ENCODE measurements at places on chromosomes 5 and 9. TPM values are rescaled to one million over a fixed set of nuclear protein-coding genes. Genes with fewer than 3 reads are reported as not detected.
A peak's percentile ranks its signal among the peaks of the same experiment; 100 is the strongest.

- peak overlapping the region; percentile 8 for H3K4me3 ChIP-seq
- no peaks in the 10 kb centered on the region for H3K36me3 ChIP-seq
- peak overlapping the region; percentile 75 for H3K27ac ChIP-seq
- peaks cover 30% of the 10 kb centered on the region for H3K27me3 ChIP-seq
- DNase-seq = peak; percentile 12
These were observed 133.1 kb downstream of the GABBR2 start for GRCh38 chr9:98575379-98576346.

DNA sequence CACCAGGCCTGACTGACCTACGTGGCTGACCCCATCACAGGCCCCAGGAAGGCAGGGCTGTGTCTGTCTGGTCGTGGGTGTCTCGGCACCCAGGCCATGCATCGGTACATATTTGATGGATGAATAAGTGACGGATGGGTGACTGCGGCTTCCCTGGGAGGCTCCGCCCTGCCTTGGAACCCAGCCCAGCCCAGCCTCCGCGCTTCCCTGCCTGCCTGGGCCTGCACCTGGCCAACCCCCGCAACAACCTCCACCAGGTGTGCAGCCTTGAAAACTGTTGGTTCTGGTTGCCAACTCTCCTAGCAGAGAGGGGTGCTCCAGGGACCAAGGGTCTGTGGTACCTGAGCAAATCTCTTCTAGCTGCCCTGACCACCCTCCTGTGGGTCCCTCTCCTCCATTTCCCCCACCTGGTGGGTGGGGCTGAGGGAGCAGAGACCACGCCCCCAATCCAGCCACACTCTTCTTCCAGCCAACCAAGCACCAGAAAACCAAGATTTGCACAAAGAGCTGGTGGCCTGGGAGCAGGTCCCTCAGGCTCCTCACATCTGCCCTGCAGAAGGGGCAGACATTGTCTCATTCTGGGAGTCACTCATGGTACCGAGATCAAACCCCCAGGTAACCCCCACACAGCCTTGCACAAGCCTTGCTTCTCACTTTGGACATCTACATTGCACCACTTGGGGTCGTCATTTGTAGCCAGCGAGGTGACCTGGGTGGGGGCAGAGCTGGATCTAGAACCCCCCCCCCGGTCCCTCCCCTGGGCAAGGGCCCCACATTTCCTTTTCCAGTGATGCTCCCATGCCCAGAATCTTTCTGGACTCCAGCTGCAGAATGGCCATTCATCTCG lies 100.6 kb upstream of the IER5L start:
- H3K4me1 ChIP-seq = no peaks in the 10 kb centered on the region
- DNase-seq = no peak
- peaks cover 28% of the 10 kb centered on the region for H3K27me3 ChIP-seq

CBY3 gene
- 0.66 TPM for total RNA-seq

GRCh38 chr5:92561411-92561959 lies 1019.5 kb downstream of the NR2F1-AS1 start:
- no peaks in the 10 kb centered on the region for H3K36me3 ChIP-seq
- no peaks in the 10 kb centered on the region for H3K27me3 ChIP-seq
- no peak overlapping the region for H3K4me3 ChIP-seq
- no peaks in the 10 kb centered on the region for H3K4me1 ChIP-seq

DNA sequence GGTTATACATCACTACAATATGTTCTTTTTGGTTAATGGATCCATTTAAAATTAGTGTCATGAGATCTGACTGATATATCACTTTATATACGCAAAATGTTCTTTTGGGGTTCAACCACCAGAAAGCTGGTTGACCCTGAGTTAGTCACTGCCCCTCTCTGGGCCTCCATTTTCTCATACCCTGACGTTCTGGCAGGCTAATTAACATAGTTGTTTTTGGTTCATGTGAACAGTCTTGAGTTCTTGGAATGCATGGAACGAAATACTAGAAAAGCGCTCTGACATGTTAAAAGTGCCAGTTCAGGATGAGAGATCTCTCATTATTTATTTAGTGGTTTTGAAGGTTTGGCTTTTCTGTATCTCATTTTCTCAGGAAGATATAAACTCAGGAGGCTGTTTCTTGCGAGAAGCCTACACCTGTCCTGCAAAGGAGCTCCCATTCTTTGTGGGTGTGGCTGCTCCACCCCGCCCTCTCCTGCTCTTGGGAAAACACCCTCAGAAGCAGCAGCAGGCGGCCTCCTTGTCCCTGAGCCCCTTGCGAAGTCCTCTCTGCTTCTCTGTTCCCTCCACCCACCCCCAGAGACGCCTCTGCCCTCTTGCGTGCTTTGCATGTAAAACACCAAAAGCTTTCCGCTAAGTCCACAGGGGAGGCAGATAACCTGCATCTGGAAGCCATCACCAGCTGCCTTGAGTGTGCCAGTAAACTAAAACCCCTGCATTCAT lies 302.4 kb upstream of the PANK3 start:
- H3K4me3 ChIP-seq = no peak overlapping the region
- peaks cover 3% of the 10 kb centered on the region for H3K27me3 ChIP-seq
- H3K36me3 ChIP-seq = no peaks in the 10 kb centered on the region
- no peak overlapping the region for H3K27ac ChIP-seq

- H3K27me3 ChIP-seq = peaks cover 2% of the 10 kb centered on the region
- no peak overlapping the region for H3K27ac ChIP-seq
- no peak for DNase-seq
- no peaks in the 10 kb centered on the region for H3K36me3 ChIP-seq
- no peak overlapping the region for H3K4me3 ChIP-seq
These were observed 69.9 kb downstream of the C9orf57 start for GRCh38 chr9:71990466-71990865.

DNA sequence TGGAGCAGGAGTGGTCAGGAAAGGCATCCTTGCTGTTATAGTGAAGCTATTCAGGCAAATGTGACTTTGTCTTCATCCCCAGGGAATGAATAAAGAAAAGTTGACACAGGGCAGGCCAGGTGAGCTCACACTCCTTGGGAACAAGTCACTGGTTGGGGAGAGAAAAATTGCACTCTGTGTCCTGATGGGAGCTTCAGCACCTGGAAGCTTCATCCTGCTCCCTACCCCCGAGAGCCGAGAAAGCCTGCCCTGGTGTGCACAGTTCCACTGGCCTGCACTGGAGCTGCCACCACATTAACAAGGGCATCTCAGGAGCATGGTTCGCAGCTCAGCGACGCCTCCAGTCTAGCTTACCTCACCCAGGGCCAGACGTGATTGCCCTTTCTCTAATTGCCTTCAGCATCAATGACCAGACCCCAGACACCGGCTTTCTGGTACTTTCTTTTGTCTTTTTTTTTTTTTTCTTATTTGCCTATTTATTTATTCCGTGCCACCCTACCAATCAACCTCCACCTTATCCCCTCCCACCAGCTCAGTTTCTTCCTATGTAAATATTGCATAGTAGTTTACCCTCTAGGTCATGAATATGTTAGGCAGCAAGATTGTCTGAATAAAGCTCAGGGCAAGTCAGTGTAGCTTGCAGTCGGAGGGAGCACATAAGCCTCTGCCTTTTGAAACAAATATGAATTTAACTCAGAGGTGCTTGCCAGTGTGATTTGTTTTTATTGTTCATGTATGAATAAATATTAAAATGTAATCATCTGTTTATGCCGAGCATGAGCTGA lies 87.4 kb downstream of the DOCK2 start:
- H3K36me3 ChIP-seq = peaks cover 69% of the 10 kb centered on the region
- H3K27ac ChIP-seq = no peak overlapping the region
- H3K4me1 ChIP-seq = peaks cover 19% of the 10 kb centered on the region
- no peak overlapping the region for H3K4me3 ChIP-seq
- no peak for DNase-seq

GRCh38 chr9:134889386-134890154 lies 9.0 kb downstream of the FCN2 start:
- H3K36me3 ChIP-seq = no peaks in the 10 kb centered on the region
- no peak overlapping the region for H3K27ac ChIP-seq
- no peaks in the 10 kb centered on the region for H3K4me1 ChIP-seq
- DNase-seq = no peak

CAMK2A gene
- total RNA-seq = not detected

GRCh38 chr9:97570899-97571298 lies 62.3 kb downstream of the TSTD2 start:
- no peaks in the 10 kb centered on the region for H3K27me3 ChIP-seq
- peaks cover 14% of the 10 kb centered on the region for H3K4me1 ChIP-seq
- H3K36me3 ChIP-seq = peaks cover 2% of the 10 kb centered on the region
- DNase-seq = no peak

- no peak for DNase-seq
- no peak overlapping the region for H3K4me3 ChIP-seq
- peaks cover 17% of the 10 kb centered on the region for H3K27me3 ChIP-seq
- H3K27ac ChIP-seq = peak overlapping the region; percentile 69
- peaks cover 16% of the 10 kb centered on the region for H3K4me1 ChIP-seq
These were observed 31.7 kb upstream of the AFAP1L1 start for GRCh38 chr5:149239917-149240316.

LRRTM2 gene
- total RNA-seq = 0.12 TPM

- peaks cover 2% of the 10 kb centered on the region for H3K27me3 ChIP-seq
- no peak overlapping the region for H3K4me3 ChIP-seq
- no peak overlapping the region for H3K27ac ChIP-seq
- no peak for DNase-seq
- H3K4me1 ChIP-seq = peaks cover 5% of the 10 kb centered on the region
- H3K36me3 ChIP-seq = no peaks in the 10 kb centered on the region
These were observed 25.9 kb downstream of the ZDHHC11B start for GRCh38 chr5:758698-759053.

WNK2 gene
- 2.2 TPM for total RNA-seq

GRCh38 chr9:5478206-5478605 lies 27.9 kb downstream of the CD274 start:
- DNase-seq = no peak
- peaks cover 19% of the 10 kb centered on the region for H3K4me1 ChIP-seq
- no peak overlapping the region for H3K27ac ChIP-seq
- peaks cover 16% of the 10 kb centered on the region for H3K36me3 ChIP-seq
- no peak overlapping the region for H3K4me3 ChIP-seq

GRCh38 chr9:92714787-92715487 lies 45.0 kb upstream of the IPPK start:
- H3K4me3 ChIP-seq = no peak overlapping the region
- H3K27ac ChIP-seq = no peak overlapping the region
- DNase-seq = no peak
- peaks cover 34% of the 10 kb centered on the region for H3K36me3 ChIP-seq

GRCh38 chr9:136052991-136053756 lies 41.9 kb downstream of the NACC2 start:
- no peak overlapping the region for H3K4me3 ChIP-seq
- H3K36me3 ChIP-seq = no peaks in the 10 kb centered on the region
- H3K27me3 ChIP-seq = peaks cover 12% of the 10 kb centered on the region
- no peaks in the 10 kb centered on the region for H3K4me1 ChIP-seq

- no peaks in the 10 kb centered on the region for H3K36me3 ChIP-seq
- DNase-seq = no peak
- no peaks in the 10 kb centered on the region for H3K27me3 ChIP-seq
- no peak overlapping the region for H3K4me3 ChIP-seq
- H3K27ac ChIP-seq = no peak overlapping the region
These were observed 73.5 kb upstream of the COL5A1 start for GRCh38 chr9:134568116-134568515.

DNA sequence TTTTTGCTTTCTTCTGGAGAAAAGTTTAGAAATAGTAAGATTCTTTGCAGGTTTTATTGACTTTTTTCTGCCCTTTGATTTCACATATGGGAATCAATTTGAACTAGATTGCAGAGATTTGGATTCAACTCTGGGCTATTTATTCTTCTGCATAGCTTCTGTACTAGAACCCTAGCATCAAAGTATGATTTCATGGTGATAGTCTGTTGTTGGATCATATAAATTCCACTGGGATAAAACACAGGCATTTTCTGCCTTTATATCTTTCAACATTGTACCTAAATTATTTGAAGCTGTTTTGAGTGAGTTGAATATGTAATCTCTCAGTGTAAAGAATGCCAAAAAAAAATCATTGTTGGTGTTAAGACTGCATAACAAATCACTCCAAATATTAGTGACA lies 458.4 kb upstream of the MPDZ start:
- H3K4me3 ChIP-seq = no peak overlapping the region
- H3K36me3 ChIP-seq = no peaks in the 10 kb centered on the region
- H3K27me3 ChIP-seq = no peaks in the 10 kb centered on the region

GRCh38 chr5:121630402-121630801 lies 221.3 kb upstream of the FTMT start:
- DNase-seq = no peak
- no peaks in the 10 kb centered on the region for H3K36me3 ChIP-seq
- H3K27ac ChIP-seq = no peak overlapping the region
- H3K4me1 ChIP-seq = no peaks in the 10 kb centered on the region

DNA sequence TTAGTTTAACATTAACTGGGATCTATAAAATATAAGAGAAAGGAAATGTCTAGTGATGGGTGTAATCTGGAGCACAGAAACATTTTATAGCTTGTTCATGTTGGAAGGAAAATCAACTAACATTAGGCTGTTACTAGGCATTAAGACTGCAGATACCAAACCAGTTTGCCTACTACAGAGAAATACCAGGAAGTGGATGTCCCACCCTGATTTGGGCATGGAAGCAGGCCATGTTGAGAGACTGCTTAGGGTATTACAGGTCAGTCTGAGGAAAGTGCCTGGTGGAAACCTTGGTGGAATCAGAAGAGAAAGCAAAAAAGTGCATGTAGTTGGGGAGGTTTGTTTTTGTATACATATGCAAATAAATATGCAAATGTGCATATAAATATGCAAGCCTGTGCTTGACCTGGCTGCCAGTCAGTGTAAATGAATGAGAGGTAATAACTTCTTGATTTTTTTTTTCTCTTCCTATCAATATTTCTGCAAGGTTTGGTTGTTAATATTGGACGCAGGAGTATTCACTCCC lies 9.6 kb upstream of the CCDC112 start:
- H3K4me1 ChIP-seq = no peaks in the 10 kb centered on the region
- no peak overlapping the region for H3K4me3 ChIP-seq
- H3K27ac ChIP-seq = no peak overlapping the region
- no peak for DNase-seq
- no peaks in the 10 kb centered on the region for H3K36me3 ChIP-seq
- H3K27me3 ChIP-seq = peaks cover 40% of the 10 kb centered on the region

ADAMTS16 gene
- total RNA-seq = not detected

DNA sequence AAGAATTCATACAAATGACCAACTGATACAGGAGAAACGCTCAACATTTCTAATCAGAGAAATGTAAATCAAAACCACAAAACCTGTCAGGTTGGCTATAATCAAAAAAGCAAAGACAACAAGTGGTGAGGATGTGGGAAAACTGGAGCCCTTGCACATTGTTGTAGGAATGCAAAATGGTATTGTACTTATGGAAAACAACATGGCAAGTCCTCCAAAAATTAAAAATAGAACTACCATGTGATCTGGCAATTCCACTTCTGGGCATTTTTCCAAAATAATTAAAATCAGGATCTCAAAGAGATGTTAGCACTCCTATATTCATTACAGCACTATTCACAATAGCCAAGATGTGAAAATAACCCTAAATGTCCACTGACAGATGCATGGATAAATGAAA lies 76.1 kb downstream of the FNIP1 start:
- H3K27ac ChIP-seq = no peak overlapping the region
- H3K4me1 ChIP-seq = peaks cover 10% of the 10 kb centered on the region
- no peaks in the 10 kb centered on the region for H3K27me3 ChIP-seq

DNA sequence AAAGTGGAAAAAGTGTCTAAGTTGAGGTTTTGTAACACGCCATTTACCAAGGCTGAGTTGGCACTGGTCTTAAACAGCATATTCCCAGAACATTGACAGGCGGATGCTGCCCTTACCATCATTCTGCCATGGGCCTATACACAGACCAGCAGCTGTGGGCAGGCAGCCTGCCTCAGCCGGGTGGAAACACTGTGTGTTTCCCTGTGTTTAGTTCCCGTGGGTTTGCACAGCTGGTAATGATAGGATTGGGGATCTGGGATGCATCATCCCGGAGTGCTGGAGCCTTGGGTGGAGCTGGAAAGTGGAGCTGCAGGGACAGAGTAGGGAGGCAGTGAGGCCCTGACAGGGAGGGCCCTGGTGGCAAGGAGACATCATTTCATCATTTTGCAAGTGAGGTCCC lies 5.5 kb upstream of the FGD3 start:
- peaks cover 14% of the 10 kb centered on the region for H3K27me3 ChIP-seq
- H3K36me3 ChIP-seq = peaks cover 2% of the 10 kb centered on the region
- H3K4me1 ChIP-seq = peaks cover 4% of the 10 kb centered on the region
- no peak overlapping the region for H3K27ac ChIP-seq
- H3K4me3 ChIP-seq = no peak overlapping the region

PCDHGB3 gene
- total RNA-seq = 0.66 TPM

GNA14 gene
- not detected for total RNA-seq
